Diencephalon (tissue), 1 donor: ENCODE measurements at places on chromosomes 2 and 18. TPM values are rescaled to one million over a fixed set of nuclear protein-coding genes. Genes with fewer than 3 reads are reported as not detected.

The DSG1 gene
- total RNA-seq, result 0.23 TPM

The RTP5 gene
- total RNA-seq, result 13.8 TPM

The RRM2 gene
- 14.1 TPM for total RNA-seq

The PAX8 gene
- 0.69 TPM for total RNA-seq

The RALB gene
- total RNA-seq, result 49.4 TPM

The CYP27A1 gene
- 5.8 TPM for total RNA-seq

The COLEC11 gene
- 1.2 TPM for total RNA-seq

The PRSS56 gene
- total RNA-seq, result 1.6 TPM

The RAB6D gene
- 3.0 TPM for total RNA-seq

The COL5A2 gene
- 19.1 TPM for total RNA-seq

The BOLL gene
- 1.4 TPM for total RNA-seq

The LAMA3 gene
- 3.7 TPM for total RNA-seq

The CUL3 gene
- 93.7 TPM for total RNA-seq

The COX7A2L gene
- total RNA-seq, result 186 TPM
